PC-3 (cell line): ENCODE measurements at places on chromosomes 4 and X. TPM values are rescaled to one million over a fixed set of nuclear protein-coding genes. Genes with fewer than 3 reads are reported as not detected.

DNA sequence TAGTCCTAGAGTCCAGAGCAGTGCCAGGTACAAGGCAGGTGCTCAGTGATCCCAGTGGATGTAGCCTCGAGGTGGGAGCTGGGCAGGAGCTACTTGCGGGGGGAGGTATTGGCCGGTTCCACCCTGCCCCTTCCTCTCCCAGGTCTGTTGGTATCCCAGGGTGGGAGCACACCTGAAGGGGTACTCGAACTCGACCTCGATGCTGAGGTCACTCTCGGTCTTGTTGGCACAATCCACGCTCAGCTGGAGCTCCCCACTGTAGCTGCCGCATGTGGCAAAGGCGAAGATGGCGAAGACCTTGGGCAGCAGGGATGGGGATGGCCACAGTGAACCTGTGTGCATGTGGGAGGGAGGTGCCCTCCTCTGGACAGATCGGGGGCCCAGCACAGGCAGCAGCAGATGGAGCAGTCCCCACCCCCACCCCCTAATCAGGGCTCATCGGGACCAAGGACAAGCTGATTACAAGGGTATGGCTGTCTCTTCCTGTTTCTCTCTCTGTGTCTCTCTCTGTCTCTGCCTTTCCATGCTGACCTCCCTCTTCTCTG is 2.4 kb downstream of the SYP start:
- no peak overlapping the region for H3K4me3 ChIP-seq
- H3K27ac ChIP-seq = no peak overlapping the region
- no peaks in the 10 kb centered on the region for H3K27me3 ChIP-seq
- H3K4me1 ChIP-seq = peaks cover 4% of the 10 kb centered on the region; the same call in 1 of the 2 replicates
- H3K36me3 ChIP-seq = no peaks in the 10 kb centered on the region

DNA sequence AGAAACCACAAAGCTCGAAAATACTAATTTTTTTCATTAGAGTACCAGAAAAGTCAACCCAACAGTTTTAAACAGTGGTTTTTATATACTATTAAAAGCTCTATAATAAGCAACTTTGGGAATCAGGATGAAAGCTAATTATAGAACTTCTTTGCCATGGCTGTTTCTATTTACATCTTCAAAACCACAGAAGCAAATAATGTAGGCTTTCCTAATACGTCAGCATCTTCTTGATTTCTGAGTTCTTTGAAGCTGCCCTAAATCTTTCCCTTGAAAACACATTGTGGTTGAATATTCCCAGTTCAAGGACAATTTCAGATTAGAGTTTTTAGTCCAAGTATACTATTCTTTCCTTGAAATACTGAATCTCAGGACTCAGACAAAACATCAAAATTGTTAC is 460.2 kb upstream of the FAT1 start:
- no peaks in the 10 kb centered on the region for H3K36me3 ChIP-seq
- no peak overlapping the region for H3K27ac ChIP-seq
- DNase-seq = no peak
- H3K4me1 ChIP-seq = peaks cover 4% of the 10 kb centered on the region; the same call in 1 of the 2 replicates

DNA sequence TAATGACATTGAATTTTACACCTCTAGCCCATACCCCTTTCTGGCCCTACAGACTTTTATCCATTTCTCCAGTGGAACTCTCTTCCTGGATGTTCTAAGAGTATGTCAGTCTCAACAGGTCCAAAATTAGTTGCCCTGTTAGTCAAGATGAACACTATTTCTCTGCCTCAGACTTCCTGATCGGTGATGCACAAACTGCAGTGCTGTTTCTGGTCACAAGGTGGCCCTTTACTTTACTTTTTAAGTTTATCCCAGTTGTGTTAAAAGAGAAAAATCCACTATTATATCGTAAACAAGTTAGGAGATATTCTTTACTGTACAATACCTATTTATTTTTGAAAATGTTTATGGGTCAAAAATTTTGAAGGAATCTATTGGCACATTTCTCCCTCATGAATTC is 13.1 kb downstream of the TCEAL7 start:
- peak; percentile 71 for DNase-seq
- no peak overlapping the region for H3K4me3 ChIP-seq
- peaks cover 7% of the 10 kb centered on the region; the same call in 1 of the 2 replicates for H3K27me3 ChIP-seq

- peaks cover 7% of the 10 kb centered on the region for H3K27me3 ChIP-seq
- DNase-seq = no peak
- H3K4me3 ChIP-seq = no peak overlapping the region
- H3K27ac ChIP-seq = no peak overlapping the region
These were observed 95.7 kb downstream of the RBMX2 start for GRCh38 chrX:130497531-130497930.

Gene MAGEA8
- not detected in 2 replicates for total RNA-seq

Gene RBM46
- not detected in 2 replicates for total RNA-seq

- no peaks in the 10 kb centered on the region for H3K36me3 ChIP-seq
- peaks cover 9% of the 10 kb centered on the region for H3K4me1 ChIP-seq
- DNase-seq = no peak
- no peak overlapping the region for H3K4me3 ChIP-seq
- H3K27me3 ChIP-seq = no peaks in the 10 kb centered on the region
- no peak overlapping the region for H3K27ac ChIP-seq
These were observed 42.1 kb downstream of the NEIL3 start for GRCh38 chr4:177351622-177352244.

Gene RUFY3
- total RNA-seq = 22.1 and 25.6 TPM in 2 replicates

DNA sequence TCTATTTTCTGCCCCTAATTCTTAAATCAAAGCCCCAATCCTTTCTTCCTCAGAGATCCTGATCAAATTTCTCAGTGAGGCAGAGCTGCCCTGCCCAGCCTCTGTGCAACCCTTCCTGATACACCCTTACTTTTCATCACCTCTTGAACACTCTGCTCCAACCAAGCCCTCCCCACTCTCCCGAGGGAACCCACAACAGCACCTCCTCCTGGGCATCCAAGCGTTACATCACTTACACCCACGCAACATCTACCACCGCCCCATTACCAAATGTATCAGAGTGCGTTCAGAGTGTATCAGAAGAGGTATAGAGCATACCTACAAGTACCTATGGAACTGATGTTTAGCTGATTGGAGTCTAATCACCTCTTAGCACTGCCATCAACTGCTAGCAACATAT is 186.5 kb downstream of the RAP1GDS1 start:
- no peaks in the 10 kb centered on the region for H3K27me3 ChIP-seq
- H3K4me1 ChIP-seq = 0 out of 2 replicates have a peak, but pooled peaks cover 10% of the 10 kb centered on the region
- no peak overlapping the region for H3K4me3 ChIP-seq
- no peaks in the 10 kb centered on the region for H3K36me3 ChIP-seq

- no peak for DNase-seq
- H3K4me1 ChIP-seq = no peaks in the 10 kb centered on the region
- no peak overlapping the region for H3K27ac ChIP-seq
- H3K4me3 ChIP-seq = no peak overlapping the region
- H3K36me3 ChIP-seq = no peaks in the 10 kb centered on the region
These were observed 92.5 kb upstream of the ZFP42 start for GRCh38 chr4:187903106-187903505.

- no peaks in the 10 kb centered on the region for H3K27me3 ChIP-seq
- H3K4me3 ChIP-seq = no peak overlapping the region
- H3K36me3 ChIP-seq = no peaks in the 10 kb centered on the region
- no peak overlapping the region for H3K27ac ChIP-seq
- no peaks in the 10 kb centered on the region for H3K4me1 ChIP-seq
These were observed 15.8 kb downstream of the EGF start for GRCh38 chr4:109928327-109929045.

DNA sequence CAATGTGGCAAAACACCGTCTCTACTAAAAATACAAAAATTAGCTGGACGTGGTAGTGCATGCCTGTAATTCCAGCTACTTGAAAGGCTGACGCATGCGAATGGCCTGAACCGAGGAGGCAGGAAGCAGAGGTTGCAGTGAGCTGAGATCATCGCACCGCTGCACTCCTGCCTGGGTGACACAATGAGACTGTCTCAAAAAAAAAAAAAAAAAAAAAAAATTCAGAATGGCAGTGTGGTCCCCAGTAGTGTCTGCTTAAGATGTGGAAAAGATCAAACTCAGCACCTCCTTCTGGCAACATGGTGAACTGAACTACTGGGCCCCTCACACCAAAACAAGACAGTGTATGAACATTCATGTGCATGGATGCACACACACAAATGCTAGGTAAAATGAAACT is 32.2 kb downstream of the SMS start:
- H3K36me3 ChIP-seq = peaks cover 28% of the 10 kb centered on the region; the same call in 1 of the 2 replicates
- H3K4me3 ChIP-seq = no peak overlapping the region
- 0 out of 2 replicates have a peak overlapping the region, but pooled peaks have one; percentile 72 for H3K27ac ChIP-seq
- H3K4me1 ChIP-seq = peaks cover 35% of the 10 kb centered on the region

- peaks cover 49% of the 10 kb centered on the region for H3K4me1 ChIP-seq
- no peak overlapping the region for H3K4me3 ChIP-seq
- H3K27ac ChIP-seq = peak overlapping the region; percentile 98
These were observed 225.5 kb upstream of the ANKRD50 start for GRCh38 chr4:124937993-124938392.

GRCh38 chr4:26218677-26219605 is 101.9 kb upstream of the RBPJ start:
- H3K4me3 ChIP-seq = no peak overlapping the region
- peaks cover 28% of the 10 kb centered on the region for H3K4me1 ChIP-seq
- H3K36me3 ChIP-seq = no peaks in the 10 kb centered on the region

DNA sequence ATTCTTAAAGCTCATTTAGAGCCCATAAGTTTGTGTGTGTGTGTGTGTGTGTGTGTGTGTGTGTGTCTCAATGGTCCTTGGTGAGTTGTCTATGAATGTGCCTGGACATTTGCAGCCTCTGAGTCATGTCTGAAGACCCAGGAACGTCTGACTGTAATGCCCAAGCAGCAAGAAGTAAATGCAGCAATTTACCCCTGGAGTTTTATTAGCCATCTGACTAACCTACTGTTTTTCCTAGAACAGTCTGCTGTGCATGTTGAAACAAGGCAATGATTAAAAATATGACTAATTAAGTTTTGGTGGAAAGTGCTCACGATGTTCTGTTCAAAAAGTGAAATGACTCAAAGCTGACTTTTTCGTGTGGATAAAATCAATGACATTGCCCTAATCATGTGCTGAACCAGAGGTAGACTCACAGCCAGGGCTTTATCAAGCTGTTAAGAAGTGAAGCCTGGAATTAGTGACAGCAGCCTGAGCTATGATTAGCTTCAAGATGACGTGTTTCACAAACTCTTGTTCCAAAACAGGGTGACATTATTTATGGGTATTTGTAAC is 201.6 kb downstream of the CPE start:
- peaks cover 27% of the 10 kb centered on the region for H3K4me1 ChIP-seq
- H3K4me3 ChIP-seq = peak overlapping the region; percentile 31; the same call in 1 of the 2 replicates
- peak; percentile 76 for DNase-seq

GRCh38 chr4:103415801-103416200 is 217.7 kb upstream of the CENPE start:
- H3K27me3 ChIP-seq = no peaks in the 10 kb centered on the region
- no peaks in the 10 kb centered on the region for H3K36me3 ChIP-seq
- no peaks in the 10 kb centered on the region for H3K4me1 ChIP-seq
- H3K4me3 ChIP-seq = no peak overlapping the region

Gene SPANXN3
- total RNA-seq = not detected in 2 replicates

GRCh38 chr4:164606478-164606877 is 147.5 kb upstream of the SMIM31 start:
- H3K4me3 ChIP-seq = no peak overlapping the region
- no peaks in the 10 kb centered on the region for H3K27me3 ChIP-seq
- H3K27ac ChIP-seq = no peak overlapping the region

DNA sequence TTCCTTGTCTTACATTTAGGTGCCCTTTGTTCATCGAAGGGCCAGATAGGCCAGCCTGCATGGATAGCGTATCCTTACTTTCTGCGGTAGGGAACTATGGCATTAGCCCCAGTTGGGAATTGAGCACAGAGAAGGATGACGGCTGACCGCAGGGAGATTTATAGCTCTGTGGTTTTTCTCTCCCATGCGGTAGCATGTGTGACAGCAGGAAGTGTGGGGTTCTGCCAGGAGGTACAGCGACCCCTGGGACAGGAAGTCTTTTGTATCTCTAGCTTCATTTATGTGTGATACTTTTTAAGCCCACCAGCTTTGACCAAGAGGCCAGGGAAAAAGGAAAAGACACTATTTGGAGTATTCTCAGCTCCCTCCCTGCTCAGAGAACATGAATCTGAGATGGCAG is 33.1 kb downstream of the GAB3 start:
- peak; percentile 70 for DNase-seq
- H3K27ac ChIP-seq = peak overlapping the region; percentile 95
- peaks cover 33% of the 10 kb centered on the region for H3K4me1 ChIP-seq

GRCh38 chr4:165516281-165516833 is 137.5 kb downstream of the CPE start:
- no peak overlapping the region for H3K4me3 ChIP-seq
- H3K27me3 ChIP-seq = no peaks in the 10 kb centered on the region
- H3K4me1 ChIP-seq = no peaks in the 10 kb centered on the region
- H3K27ac ChIP-seq = no peak overlapping the region
- H3K36me3 ChIP-seq = no peaks in the 10 kb centered on the region
- DNase-seq = no peak

DNA sequence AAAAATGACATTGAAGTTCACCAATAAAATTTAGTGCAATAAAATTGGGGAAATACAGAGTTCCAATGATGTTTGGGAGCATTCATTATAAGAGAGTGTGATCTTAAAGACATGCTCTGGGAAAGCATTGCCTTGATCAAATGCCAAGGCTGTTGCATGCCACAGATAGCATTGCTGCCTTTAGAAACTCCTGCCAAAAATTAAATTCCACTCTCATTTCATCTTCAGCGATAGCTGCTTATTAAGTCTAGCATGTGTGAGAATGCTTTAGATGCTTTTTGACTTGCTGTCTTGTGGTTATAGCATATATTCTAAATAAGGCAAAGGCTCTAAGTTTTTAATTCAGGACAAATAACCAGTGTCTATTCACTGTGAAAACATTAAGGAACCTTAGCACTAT is 49.3 kb downstream of the NPNT start:
- H3K36me3 ChIP-seq = peaks cover 6% of the 10 kb centered on the region; the same call in 1 of the 2 replicates
- no peaks in the 10 kb centered on the region for H3K27me3 ChIP-seq

Gene PCSK1N
- 135 and 177 TPM in 2 replicates for total RNA-seq

DNA sequence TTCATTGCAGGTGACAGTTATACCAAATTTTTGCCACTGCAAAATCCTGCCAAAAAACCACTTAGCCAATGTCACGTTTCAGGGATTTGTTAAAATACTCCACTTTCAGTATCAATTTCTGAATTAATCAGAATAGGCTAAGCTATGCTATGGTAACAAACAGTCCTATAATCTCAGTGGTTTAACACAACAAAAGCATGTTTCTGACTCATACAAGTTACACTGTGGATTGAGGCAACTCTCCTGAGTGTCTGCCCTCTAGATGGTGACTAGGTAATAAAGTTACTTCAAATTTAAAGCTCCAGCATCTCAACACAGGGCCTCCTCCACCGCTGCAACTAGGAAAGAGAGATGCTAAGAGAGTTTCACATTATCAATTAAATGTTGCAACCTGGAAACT is 23.0 kb upstream of the RADX start:
- no peak for DNase-seq
- H3K27me3 ChIP-seq = no peaks in the 10 kb centered on the region
- no peak overlapping the region for H3K4me3 ChIP-seq
- no peak overlapping the region for H3K27ac ChIP-seq
- H3K36me3 ChIP-seq = no peaks in the 10 kb centered on the region
- H3K4me1 ChIP-seq = no peaks in the 10 kb centered on the region

Gene SLC7A11
- total RNA-seq = 13.3 and 14.0 TPM in 2 replicates

Gene VGLL1
- total RNA-seq = 4.2 and 5.3 TPM in 2 replicates

Gene ACOX3
- 12.2 and 13.0 TPM in 2 replicates for total RNA-seq

DNA sequence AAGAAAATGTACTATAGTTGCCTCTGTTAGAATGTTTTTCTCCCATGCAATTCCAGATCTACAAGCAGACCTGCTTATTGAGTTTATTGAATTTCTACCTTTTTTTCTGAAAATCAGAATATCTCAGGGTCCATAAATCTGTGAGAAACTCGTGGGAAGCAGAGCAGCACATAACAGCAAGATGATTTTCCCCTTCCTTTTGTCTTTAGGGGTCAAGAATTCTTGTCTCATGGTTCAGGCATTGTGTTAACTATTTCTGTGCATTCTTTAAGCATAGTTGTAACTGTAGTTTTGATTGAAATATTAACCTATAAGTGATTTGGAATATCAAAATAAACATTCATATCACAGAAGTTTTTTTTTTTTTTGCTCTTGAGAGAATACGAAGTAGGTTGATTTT is 11.4 kb downstream of the EDNRA start:
- DNase-seq = no peak
- H3K27me3 ChIP-seq = no peaks in the 10 kb centered on the region
- no peak overlapping the region for H3K4me3 ChIP-seq
- H3K27ac ChIP-seq = no peak overlapping the region
- no peaks in the 10 kb centered on the region for H3K36me3 ChIP-seq
